GM20000 (cell line): ENCODE measurements at places on chromosomes 2 and 18.

DNA sequence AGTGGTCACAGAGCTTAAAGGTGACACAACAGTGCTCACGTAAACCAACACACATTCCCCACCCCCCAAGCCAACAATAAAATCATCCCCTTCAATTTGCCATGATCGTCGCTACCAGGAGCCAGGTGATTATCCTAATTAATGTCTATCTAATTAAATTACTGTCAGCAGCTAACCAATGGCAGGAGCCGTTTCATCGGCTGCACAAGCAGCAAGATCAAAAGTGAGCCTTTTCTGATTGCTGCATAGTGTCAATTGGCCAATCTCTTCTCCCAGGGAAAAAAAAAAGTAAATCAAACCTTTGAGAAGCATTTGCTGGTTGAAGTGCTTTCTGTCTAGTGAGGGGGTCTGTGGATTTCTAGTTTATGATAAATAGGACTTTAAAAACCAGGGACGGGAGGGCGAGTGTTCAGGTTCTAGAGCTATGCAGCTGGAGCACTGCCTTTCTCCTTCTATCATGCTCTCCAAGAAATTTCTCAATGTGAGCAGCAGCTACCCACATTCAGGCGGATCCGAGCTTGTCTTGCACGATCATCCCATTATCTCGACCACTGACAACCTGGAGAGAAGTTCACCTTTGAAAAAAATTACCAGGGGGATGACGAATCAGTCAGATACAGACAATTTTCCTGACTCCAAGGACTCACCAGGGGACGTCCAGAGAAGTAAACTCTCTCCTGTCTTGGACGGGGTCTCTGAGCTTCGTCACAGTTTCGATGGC, at the start of gene TBR1:
Gene TBR1 (plus strand): TSS at position 311 of the 721 bp plus-strand sequence. CDS start 114 bp downstream, at position 425.
- peak; percentile 50 for DNase-seq

DNA sequence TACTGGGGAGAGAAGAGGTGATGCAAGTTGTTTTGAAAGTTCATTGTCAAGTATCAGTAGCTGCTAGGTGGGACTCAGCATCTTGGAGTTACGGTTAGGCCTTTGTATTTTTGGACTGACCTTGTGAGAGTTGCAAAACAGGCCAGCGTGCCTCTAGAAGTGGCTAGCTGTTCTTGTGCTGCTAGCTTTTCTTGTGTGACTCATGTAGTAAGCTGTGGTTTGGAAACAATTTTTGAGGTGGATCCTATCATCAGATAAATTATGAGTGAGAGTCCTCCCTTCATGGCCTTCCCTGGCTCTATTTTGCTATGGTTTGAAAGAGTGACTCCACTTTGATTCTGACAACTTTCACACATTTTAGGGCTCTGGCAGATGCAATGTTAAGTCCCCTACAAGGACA, 409.2 kb upstream of the HS6ST1 start:
- no peak for DNase-seq

GRCh38 chr2:108869542-108869941, 83.0 kb downstream of the CCDC138 start:
- DNase-seq = no peak

GRCh38 chr2:112584134-112584890, at the start of gene CHCHD5:
Gene CHCHD5, plus strand, starts transcription at chr2:112584609. Its CDS starts 39 bp downstream, at chr2:112584648.
- DNase-seq = peak; percentile 86

DNA sequence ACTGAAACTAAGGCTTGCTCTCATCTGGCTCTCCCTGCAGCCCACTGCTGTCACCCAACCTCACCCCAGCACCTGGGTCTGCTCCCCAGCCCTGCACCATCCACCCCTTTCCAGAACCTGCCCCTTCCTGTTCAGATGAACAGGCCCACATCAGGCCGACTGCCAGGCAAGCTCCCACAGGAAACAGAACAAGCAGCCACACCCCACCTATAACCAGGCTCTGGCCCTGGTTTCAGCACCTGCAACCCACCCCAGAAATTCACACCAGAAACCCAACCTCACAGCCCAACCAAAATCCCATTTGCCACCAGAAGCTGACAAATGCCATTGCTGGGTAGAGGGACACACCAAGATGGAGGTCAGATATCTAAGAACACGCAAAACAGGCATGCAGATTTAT, 159.2 kb upstream of the ID2 start:
- DNase-seq = no peak

DNA sequence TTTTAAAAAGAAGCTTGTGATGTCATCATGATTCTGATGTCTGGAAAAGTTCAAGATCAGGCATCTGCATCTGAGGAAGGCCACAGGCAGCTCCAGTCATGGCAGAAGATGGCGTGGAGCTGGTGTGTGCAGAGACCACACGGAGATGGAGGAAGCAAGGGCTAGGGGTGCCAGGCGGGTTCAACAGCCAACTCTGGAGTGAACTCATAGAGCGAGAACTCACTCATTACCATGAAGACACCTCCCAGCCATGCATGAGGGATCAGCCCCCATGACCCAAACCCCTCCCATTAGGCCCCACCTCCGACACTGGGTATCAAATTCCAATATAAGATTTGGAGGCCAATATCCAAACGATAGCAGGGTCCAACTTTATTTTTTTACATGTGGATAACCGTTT, 61.6 kb downstream of the KCNG2 start:
- DNase-seq = no peak

DNA sequence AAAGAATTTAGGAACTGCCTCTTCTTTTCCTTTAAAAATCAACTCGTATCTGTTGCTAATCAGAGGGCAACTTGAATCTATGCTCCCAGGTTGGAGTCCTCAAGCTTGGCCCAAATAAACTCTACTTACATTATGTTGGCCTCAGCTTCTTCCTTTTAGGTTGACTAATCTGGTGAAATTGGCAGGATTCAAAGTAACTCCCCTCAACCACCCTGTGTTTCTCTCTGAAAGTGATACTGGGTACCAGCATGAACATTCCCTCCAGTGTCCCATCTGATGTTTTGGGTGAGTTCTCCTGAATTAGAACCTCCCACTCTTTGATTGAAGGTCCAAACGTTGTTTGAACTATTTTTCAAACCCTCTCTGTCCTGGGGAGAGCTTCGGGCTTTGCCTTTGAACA, 41.3 kb upstream of the MSH6 start:
- no peak for DNase-seq

DNA sequence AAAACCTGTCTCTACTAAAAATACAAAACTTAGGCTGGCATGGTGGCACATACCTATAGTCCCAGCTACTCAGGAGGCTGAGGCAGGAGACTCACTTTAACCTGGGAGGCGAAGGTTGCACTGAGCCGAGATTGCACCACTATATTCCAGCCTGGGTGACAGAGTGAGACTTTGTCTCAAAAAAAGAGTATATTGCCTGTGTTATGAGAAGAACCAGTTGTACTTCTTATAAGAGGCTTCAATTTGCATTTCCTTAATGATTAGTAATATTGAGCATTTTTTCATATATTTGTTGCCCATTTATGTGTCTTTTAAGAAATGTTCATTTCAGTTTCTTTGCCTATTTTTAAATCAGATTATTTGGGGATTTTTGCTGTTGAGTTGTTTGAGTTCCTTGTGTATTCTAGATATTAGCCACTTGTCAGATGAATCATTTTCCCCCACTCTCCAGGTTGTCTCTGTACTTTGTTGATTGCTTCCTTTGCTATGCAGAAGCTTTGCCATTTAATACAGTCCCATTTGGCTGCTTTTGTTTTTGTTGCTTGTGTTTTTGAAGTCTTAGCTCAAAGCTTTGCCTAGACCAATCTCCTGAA, 75.8 kb upstream of the LRPPRC start:
- DNase-seq = no peak

- DNase-seq = no peak
Observed at GRCh38 chr2:40169430-40169829, 282.5 kb downstream of the SLC8A1 start.

GRCh38 chr2:152569186-152569585, 148.1 kb downstream of the PRPF40A start:
- DNase-seq = no peak

DNA sequence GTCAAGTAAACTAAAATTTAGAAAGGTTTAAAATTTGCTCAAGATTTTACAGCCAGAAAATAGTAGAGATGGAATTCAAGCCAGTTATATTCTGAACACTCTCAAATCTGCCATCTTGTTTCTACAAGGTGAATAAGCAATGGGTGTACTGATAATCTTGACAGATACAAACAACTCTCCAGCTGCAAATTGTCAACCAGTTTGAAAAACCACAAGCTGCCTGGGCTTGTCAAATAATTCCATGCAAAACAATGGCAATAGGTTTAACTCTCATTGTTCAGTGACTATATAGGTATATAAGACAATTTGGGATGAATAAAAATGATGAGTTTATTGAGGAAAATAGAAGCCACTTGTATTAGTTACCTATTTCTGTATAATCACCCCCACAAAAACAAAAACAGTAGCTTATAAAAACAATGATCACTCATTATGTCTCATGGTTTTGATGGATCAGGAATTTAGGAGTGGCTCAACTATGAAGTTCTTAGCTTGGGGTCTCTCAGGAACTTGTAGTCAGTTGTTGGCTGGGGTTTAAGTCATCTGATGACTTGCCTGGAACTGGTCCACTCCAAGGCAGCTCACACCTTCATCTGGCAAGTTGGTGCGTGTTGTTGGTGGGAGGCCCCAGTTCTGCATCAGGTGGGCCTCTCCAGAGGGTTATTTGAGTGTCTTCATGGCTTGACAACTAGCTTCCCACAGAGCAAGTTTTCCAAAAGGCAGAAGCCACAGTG, 12.6 kb upstream of the EVA1A start:
- DNase-seq = no peak

GRCh38 chr2:25032094-25032493, 9.8 kb upstream of the EFR3B start:
- no peak for DNase-seq

- no peak for DNase-seq
Observed at GRCh38 chr2:237615631-237616249, 11.6 kb upstream of the LRRFIP1 start.

- no peak for DNase-seq
Observed at GRCh38 chr2:71494523-71495155, 41.3 kb downstream of the DYSF start.

DNA sequence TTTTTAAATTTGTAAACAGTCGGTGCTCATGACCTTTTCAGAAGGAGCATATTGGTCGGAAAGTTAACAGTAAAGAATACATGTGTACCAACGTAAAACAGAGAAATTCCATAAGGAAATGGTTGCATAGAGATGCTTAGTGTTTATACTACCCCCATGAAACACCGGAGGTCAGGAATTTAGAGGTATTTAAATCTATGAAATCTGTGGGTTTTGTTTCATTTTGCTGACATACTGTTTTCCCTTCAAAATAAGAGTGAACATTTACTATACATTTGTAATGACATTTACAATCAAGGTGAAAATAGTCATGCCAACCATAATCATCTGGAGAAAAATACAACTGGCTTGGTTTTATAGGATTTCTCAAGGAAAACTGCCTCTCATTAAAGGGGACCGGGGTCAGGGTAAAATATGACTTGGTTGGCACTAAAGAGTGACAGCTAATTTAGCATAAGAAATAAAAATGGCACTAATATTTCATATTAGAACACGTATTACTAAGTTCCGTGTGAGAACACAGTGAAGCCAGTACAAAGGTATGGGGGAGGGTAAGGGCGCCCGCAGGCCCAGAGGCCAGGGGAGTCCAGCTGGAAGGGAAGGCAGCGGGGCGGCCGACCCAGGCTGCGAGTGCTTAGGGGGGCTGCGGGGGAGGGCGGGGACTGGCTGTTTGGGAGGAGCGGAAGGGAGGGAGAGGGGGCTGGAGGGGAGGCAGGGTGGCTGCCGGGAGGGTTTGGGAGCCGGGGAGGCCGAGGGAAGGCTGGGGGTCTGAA, 1.1 kb upstream of the RNU4ATAC start:
- DNase-seq = peak; percentile 38

DNA sequence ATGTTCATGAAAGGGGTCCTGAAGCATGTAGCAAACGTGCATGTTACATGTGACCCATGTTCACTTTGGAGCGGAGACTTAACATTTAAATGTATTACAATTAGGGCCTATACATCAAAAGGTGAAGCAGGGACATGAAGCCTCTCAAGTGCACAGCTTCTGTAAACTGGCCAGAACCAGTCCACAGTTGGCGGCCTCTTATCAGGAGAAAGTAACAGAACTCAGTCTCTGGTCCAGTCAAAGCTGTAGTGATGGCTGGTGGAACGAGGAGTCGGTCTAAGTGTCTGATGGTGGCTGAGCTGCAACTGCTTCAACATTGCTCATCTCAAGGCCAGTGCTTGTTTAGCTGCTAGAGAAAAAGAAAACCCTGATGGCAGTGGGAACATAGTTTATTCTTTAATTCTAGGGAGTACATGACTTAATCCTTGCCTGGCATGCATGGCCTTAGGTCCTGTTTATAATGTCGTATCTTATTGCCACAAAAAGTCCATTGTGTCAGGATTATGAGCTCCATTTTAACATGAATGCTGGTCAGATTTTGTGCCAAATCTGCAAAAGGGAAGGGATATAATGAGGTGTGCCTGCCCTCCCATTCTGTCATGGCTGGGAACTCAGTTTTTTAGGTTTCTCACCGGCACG, 22.2 kb upstream of the YES1 start:
- no peak for DNase-seq

GRCh38 chr2:45889053-45889452, 237.6 kb downstream of the PRKCE start:
- DNase-seq = peak; percentile 82

DNA sequence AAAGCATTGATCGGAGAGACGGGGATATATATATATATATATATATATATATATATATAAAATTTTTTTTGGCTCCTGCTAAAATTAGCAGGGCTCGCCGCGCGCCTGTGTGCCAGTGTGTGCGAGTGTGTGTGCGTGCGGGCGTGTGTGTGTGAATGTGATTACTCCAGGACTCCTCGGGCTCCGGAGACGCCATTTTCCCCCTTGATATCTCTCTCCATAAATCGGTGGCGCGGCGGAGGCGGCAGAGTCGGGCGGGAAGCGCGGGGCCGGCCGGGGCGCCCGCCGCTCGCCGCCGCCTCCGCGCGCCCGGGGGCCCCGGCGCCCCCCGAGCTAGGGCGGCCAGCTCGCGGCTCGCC, 795 bp upstream of the SETBP1 start:
- no peak for DNase-seq

- DNase-seq = no peak
Observed at GRCh38 chr18:54389143-54389505, 31.4 kb downstream of the C18orf54 start.

DNA sequence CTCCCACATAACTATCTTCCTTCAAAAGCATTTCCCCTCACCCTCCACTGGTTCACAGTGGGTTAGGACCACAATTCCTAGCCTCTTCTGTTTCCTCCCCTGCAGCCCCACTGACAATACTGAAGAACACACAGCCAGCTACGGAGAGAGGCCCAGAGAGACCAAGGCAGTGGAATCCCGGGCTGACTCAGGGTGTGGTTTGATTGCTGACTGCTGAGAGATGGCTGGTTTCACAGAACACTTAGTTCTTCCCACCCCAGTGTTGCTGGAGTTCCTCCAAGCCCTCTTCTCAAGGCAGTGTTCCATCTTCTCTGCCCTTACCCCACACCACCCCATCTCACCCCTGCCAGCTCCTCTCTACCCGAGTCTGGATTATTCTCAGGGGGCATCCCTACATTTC, 43.3 kb upstream of the ZFP36L2 start:
- DNase-seq = no peak
